ENCODE measurements at places on chromosomes 3 and 15. TPM values are rescaled to one million over a fixed set of nuclear protein-coding genes. Genes with fewer than 3 reads are reported as not detected.

The C3orf62 gene
- total RNA-seq = 3.3 TPM

The THBS1 gene
- total RNA-seq = 86.2 TPM

The C3orf85 gene
- total RNA-seq = not detected

DNA sequence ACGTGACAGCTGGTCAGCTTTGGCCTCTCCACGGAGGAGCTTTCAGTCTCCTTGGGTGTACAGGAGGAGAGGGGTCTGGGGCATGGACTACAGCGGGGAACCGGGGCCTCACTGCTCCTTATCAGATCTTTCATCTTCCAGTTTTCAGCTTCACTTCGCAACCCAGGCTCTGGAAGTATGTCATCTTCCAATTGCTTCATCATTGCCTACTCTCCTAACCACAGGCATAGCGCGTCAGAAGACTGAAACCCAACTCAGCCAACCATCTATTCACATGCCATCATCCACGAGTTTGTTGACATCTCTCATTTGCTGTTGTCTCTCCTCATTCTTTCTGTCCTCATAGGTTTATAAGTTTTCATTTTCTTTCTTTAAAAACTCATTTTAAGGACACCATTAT, 119.5 kb downstream of the MYLK start:
- DNase-seq = no peak
- no peak overlapping the region for H3K4me3 ChIP-seq
- H3K4me1 ChIP-seq = no peaks in the 10 kb centered on the region

- H3K27me3 ChIP-seq = no peaks in the 10 kb centered on the region
- no peaks in the 10 kb centered on the region for H3K36me3 ChIP-seq
- H3K4me1 ChIP-seq = peaks cover 18% of the 10 kb centered on the region
- H3K27ac ChIP-seq = peak overlapping the region; percentile 37
These were observed 349.2 kb upstream of the MCTP2 start for GRCh38 chr15:93882141-93882540.

- H3K27ac ChIP-seq = peak overlapping the region; percentile 75
- no peak overlapping the region for H3K4me3 ChIP-seq
- H3K4me1 ChIP-seq = peaks cover 30% of the 10 kb centered on the region
These were observed 925 bp upstream of the PSTPIP1 start for GRCh38 chr15:76994001-76994400.

The APBA2 gene
- total RNA-seq = 1.1 TPM

DNA sequence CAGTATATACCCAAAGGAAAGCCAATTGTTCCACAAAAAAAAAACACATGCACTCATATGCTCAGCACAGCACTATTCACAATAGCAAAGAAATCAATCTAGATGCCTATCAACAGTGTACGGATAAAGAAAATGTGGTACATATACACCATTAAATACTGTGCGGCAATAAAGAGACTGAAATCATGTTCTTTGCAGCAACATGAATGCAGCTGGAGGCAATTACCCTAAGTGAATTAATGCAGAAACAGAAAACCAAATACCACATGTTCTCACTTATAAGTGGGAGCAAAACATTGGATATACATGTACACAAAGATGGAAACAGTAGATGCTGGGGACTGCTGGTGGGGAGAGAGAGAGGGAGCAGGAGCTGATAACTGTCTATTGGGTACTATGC, 124.2 kb upstream of the AADACL2 start:
- no peak overlapping the region for H3K4me3 ChIP-seq
- H3K27me3 ChIP-seq = no peaks in the 10 kb centered on the region
- no peak for DNase-seq
- no peaks in the 10 kb centered on the region for H3K4me1 ChIP-seq
- no peaks in the 10 kb centered on the region for H3K36me3 ChIP-seq
- H3K27ac ChIP-seq = no peak overlapping the region

GRCh38 chr3:65811086-65811761, 227.5 kb downstream of the MAGI1 start:
- no peaks in the 10 kb centered on the region for H3K4me1 ChIP-seq
- H3K27me3 ChIP-seq = no peaks in the 10 kb centered on the region
- no peak overlapping the region for H3K27ac ChIP-seq
- H3K36me3 ChIP-seq = no peaks in the 10 kb centered on the region
- no peak overlapping the region for H3K4me3 ChIP-seq
- no peak for DNase-seq

The ANKRD28 gene
- total RNA-seq = 26.5 TPM

GRCh38 chr3:78868570-78868969, 899.2 kb downstream of the ROBO1 start:
- no peaks in the 10 kb centered on the region for H3K27me3 ChIP-seq
- H3K36me3 ChIP-seq = no peaks in the 10 kb centered on the region
- H3K27ac ChIP-seq = no peak overlapping the region

The KCNMB3 gene
- 1.5 TPM for total RNA-seq

The SKOR1 gene
- total RNA-seq = 0.76 TPM

GRCh38 chr15:101523560-101523940, 34.0 kb upstream of the PCSK6 start:
- H3K4me1 ChIP-seq = no peaks in the 10 kb centered on the region
- no peak overlapping the region for H3K27ac ChIP-seq
- DNase-seq = no peak

The STAC gene
- 0.76 TPM for total RNA-seq

The FEZF2 gene
- not detected for total RNA-seq

DNA sequence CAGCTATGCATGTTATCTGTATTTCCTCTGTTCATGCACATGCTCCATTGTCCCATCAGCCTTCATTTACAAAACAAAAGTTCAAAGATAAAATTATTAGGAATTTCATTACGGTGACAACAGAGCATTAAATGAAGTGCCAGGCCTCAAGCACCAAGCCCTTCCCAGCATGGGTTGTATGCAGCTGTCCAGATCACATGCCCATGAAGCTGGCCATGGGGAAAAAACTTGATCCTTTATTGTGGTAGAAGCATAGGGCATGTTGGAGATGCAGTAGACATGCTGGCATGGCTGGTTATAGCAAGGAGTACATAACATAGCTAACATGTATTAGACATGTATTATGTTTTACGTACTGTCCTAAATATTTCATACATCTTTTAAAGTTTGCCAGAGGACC, 4.1 kb upstream of the THRB start:
- H3K4me3 ChIP-seq = no peak overlapping the region
- peaks cover 20% of the 10 kb centered on the region for H3K4me1 ChIP-seq

GRCh38 chr3:46508850-46509591, 11.2 kb downstream of the RTP3 start:
- H3K4me3 ChIP-seq = no peak overlapping the region
- no peaks in the 10 kb centered on the region for H3K27me3 ChIP-seq
- H3K4me1 ChIP-seq = no peaks in the 10 kb centered on the region

The PLOD2 gene
- 25.6 TPM for total RNA-seq

The MEGF11 gene
- not detected for total RNA-seq

The ZNF660 gene
- 0.59 TPM for total RNA-seq

The ANKDD1A gene
- 0.45 TPM for total RNA-seq

The MELTF gene
- 3.2 TPM for total RNA-seq
